ENCODE measurements at places on chromosomes 6 and 20.
A peak's percentile ranks its signal among the peaks of the same experiment; 100 is the strongest.

- no peak for DNase-seq
These were observed 130.7 kb downstream of the TFAP2C start for GRCh38 chr20:56759741-56760278.

DNA sequence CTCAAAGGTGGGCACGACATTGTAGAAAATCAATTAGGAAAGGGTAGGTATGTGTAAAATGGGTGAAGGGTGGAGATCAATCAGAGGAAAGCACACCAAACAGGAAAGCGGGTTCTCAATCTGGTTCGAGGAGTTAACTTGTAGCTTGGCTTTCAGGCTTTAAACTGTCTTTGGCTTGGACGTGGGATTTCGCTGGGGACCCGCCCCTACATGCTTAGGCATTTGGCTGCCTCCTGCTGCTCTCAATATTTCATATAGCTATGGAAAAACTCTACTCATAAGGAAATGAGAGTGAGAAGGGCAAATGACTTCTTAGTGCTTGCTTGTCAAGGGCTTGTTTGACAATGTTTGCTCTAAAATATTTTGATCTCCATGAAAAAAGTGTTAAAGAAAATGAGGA lies 38.1 kb upstream of the PDE7B start:
- DNase-seq: no peak

DNA sequence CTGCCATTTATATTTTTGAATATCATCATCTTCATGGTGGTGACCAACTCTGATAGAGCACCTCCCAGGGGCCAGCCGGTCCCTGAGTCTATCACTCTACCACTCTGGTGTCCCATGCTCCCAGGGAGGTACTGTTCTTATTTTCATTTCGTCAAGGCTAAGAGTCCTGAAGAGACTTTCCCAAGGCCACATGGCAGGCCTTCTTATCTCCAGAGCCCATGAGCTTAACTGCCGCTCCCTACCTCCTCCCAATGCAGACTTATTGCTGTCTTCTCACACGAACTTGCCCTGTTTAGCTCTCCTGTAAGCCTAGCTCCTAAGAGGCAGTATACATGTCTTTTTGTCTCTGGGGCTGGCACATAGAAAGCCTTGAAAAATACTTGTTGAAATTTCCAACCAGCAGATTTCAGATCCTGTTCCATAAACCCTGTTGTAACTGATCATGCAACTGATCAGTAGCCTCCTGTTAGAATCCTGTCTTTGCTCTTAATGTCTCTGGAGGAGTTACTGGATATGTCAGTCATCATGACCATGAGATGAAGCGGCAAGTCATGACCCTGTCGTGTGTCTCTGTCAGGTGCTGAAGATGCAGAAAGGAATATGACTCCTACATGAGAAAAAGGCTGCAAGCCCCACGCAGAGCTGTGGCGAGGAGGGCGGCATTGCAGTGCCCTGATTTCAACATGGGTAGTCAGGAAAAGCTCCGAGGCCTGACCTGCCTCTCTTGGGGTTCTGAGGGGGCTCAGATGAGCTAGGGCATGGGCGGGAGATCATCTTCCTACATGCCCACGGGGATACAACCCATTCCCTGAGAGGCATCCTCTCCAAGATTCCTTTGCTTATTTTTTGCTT lies 60.0 kb downstream of the TTI1 start:
- DNase-seq: no peak

- DNase-seq: no peak
These were observed 44.9 kb downstream of the HLA-DRA start for GRCh38 chr6:32484614-32484998.

DNA sequence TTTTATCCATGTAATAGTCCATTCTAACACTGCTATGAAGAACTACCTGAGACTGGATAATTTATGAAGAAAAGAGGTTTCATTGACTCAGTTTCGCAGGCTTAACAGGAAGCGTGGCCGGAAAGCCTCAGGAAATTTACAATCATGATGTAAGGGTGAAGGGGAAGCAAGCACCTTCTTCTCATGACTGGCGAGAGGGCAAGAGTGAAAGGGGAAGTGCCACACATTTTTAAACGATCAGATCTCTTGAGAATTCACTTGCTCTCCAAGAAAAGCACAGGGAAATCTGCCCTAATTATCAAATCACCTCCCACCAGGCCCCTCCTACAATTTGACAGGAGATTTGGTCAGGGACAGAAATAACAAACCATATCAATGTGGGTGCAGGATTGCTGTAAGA lies 859.7 kb downstream of the EPHA7 start:
- DNase-seq: no peak

GRCh38 chr6:30167101-30167500 lies 3.8 kb downstream of the TRIM15 start:
- DNase-seq: no peak

DNA sequence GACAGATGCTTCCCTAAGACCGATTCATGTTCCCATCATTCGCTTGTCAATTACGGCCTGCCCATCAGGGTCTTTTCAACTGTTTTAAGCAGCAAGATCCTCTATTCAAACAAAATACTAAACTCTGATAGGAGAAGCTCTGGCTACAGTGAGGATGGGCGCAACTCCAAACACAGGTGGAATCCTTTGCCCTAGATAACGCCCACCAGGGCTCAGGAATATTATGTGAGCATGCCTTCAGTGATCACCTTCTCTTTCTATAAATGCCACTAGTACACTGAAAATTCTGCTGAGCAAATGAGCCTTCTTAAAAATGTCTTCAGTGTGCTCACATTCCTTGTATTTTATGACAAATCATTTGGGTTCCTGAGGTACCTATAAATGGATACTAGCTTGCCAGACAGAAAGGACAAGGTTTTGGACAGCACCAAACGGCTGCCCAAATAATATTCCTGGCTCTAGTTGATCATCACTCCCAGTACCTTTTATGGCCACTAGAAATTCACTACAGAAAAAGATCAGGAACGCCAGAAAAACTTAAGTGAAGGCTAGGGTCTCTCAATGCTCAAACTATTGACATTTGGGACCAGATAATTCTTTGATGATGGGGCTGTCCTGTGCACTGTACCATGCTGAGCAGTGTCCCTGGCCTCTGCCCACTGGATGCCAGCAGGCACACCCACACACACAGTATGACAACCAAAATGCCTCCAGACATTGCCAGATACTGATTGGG lies 13.1 kb downstream of the ZNF217 start:
- DNase-seq: no peak

DNA sequence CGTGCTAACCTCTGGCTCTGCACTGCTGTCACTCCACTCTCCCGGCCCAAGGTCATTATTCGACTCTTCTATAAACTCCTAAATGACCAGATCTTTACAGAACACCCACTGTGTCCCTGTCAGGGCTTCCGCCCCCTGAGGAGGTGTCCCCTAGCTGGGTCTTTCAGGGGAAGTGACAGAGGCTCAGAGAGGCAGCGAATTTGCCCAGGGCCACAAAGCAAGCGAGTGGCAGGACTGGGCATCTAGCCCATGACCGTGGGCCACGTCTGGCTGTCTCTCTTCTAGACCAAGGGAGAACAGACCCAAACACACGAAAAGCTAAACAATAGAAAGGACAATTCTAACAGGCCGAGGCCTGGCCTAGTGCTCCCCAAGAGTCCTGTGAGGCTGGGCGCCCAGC lies 27.4 kb downstream of the FOXF2 start:
- DNase-seq: no peak

GRCh38 chr20:16104783-16105182 lies 468.5 kb downstream of the KIF16B start:
- DNase-seq: no peak

DNA sequence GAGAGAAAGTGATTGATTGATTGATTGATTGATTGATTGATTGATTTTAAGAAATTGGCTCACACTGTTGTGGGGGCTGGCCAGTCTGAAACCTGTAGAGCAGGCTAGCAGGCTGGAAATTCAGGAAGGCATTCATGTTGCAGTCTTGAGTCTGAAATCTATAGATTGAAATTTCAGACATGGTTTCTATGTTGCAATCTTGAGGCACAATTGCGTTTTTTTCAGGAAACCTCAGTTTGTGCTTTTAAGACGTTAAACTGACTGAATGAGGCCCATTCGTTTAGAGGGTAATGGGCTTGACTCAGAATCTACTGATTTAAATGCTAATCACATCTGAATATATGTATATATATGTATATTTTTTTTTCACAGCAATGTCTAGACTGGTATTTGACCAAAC lies 106.3 kb downstream of the STXBP5 start:
- DNase-seq: peak; percentile 6

DNA sequence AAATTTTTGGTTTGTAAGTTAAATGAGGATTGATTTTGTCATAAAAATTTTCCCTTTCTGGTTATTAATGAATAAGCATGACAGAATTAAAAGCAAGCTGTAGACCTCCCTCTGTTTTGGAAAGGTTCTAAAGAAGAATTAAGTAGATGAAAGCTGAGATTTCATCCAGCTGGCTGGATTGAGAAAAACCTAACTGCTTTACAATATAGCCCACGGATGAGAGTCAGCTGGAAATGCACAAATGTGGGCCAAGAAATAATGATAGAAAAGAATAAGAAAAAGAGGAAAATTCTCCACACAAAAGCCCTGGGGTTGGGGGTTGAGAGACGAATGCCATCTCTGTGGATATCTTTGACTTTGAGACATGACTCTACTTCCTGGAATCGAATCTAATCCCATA lies 631.6 kb downstream of the HDGFL1 start:
- no peak for DNase-seq

DNA sequence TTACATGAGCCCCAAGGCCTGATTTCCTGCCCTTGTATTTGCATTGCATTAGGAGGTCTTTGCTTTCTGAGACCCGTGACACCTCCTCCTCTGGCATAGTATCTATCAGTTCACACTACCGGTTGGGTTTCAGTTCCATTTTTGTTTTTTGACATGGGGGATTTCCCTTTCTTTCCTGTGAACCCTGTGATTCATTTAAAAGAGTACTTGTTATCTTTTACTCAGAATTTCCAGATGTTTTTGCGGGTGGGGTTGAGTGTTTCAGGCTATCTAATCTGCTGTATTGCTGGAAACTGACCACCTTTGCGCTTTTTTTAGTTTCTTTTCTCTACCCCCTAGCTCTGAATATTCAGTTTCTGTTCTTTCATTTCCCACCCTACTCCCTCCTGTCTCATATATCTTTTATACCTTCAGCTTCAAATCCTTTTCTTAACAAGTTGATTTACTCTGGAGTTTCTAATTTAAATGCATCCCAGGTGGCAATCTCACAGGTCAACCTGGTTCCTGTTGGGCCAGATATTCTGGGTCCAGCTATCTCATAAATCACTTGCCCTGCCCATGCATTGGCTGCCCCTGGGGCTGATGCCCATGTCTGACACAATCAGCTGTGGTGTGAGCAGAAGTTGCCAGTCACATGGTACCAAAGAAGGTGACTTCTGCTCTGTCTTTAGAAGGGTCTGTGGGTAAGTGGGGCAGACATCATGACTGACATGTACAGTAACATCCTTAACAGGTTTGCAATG lies 14.3 kb upstream of the NCOA3 start:
- peak; percentile 93 for DNase-seq

- no peak for DNase-seq
These were observed 91.6 kb downstream of the PSMG4 start for GRCh38 chr6:3350252-3350796.

GRCh38 chr6:88422831-88423230 lies 256.7 kb upstream of the CNR1 start:
- DNase-seq: no peak
